ENCODE measurements at places on chromosomes 5 and 9.

GRCh38 chr9:14563902-14564624 is 129.2 kb downstream of the ZDHHC21 start:
- DNase-seq: no peak

DNA sequence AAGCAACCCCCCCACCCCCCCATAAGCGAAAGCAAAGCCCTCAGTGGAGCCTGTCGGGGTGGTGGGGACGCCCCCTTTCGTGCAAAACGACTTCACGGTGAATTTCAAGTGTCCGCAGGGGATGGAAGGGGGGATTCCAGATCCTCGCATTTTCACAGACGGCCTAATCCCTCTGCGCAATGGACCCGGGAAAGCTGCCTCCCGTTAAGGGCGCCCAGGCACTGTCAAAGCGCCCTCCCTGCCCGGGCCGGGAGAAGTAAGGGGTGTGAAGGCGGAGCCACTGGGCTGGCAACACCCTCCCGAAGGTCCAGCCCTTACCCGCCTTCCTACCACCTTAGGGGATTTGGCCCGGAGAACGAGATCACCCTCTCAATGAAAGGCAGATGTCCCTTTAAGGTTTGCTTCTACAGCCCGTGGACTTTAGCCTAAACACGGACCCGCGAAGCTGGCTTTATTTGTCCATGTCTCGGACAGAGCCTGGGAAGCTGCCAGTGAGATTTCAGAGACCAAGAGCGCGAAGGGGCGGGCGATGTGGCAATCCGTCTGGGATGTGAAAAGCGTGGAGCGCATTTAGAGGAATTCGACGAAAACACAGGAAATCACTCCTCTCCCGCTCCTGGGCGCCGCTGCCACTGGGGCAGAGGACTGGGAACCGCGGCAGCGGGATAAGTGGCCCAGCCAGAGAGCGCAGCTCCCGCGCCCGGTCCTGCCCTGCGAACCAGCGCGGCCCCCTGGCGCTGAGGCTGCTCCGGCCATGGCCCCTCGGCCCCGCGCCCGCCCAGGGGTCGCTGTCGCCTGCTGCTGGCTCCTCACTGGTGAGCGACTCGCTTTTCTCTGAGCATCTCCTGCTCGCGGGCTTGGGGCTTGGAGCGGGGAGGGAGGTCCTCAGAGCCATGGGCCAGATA is at the start of the genes ITGA1 and PELO:
TSS of gene ITGA1 (plus strand) at position 317 of the 905 bp plus-strand sequence. CDS start at position 755, 438 bp downstream.
TSS of gene PELO (plus strand) at position 317 of the 905 bp plus-strand sequence. CDS start 12,479 bp downstream, outside the sequence.
- peak; percentile 39 for DNase-seq

GRCh38 chr9:90088856-90089255 is 484.0 kb downstream of the GADD45G start:
- DNase-seq: no peak

- DNase-seq: no peak
Measured at GRCh38 chr9:135448663-135449100, 30.9 kb upstream of the PPP1R26 start.
